ENCODE measurements at places on chromosomes 1 and 21. TPM values are rescaled to one million over a fixed set of nuclear protein-coding genes. Genes with fewer than 3 reads are reported as not detected.

Gene ADAMTS5
- 20.4 TPM for total RNA-seq

Gene HIVEP3
- total RNA-seq, result 2.9 TPM

Gene HENMT1
- total RNA-seq, result 0.98 TPM

Gene APCS
- not detected for total RNA-seq

Gene KDF1
- 7.4 TPM for total RNA-seq

Gene SLC37A1
- total RNA-seq, result 11.8 TPM

Gene RHBDL2
- 9.6 TPM for total RNA-seq
